Upper lobe of left lung (tissue), 6 donors: ENCODE measurements at places on chromosomes 12 and 14. TPM values are rescaled to one million over a fixed set of nuclear protein-coding genes. Genes with fewer than 3 reads are reported as not detected.
A peak's percentile ranks its signal among the peaks of the same experiment; 100 is the strongest.

GRCh38 chr14:89067293-89067972 lies 243.0 kb downstream of the TTC8 start:
- peak; percentile 8 for DNase-seq

- no peak for DNase-seq
Observed at GRCh38 chr12:126362964-126363363, 1297.7 kb downstream of the AACS start.

HHIPL1 gene
- total RNA-seq, result 1.0 TPM

DNA sequence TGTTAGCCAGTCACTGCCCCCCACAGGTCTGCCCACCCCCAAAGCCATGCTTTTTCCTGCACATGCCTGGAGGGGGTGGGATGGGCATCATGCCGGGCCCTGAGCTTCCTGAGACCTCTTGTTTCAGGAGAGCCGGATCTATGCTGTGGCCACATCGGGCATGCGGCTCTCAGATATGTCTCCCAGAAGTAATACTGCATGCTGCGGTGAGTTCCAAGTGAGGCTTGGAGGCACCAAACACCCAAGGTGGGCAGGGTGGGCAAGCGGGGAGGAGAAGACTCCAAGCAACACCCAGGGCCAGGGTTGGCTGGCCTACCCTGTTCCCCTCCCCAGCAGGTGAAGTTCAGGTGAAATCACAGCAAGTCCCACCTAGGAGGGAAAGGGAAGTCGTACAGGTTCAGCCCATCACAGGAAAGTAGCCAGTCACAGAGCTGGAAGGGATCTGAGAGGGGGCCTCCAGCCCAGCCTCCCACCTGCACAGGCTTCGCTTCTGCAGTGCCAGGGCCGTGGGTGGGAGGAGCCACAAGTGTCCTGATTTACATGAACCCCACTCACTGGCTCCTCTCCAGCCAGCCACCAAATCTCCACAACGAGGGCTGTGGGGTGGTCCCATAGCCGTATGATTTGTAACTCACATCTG lies 30.9 kb downstream of the PIGH start:
- DNase-seq, result no peak

RAPGEF3 gene
- total RNA-seq, result 94.0 TPM

- DNase-seq, result no peak
Observed at GRCh38 chr12:92921877-92922276, 7.2 kb downstream of the EEA1 start.

DNA sequence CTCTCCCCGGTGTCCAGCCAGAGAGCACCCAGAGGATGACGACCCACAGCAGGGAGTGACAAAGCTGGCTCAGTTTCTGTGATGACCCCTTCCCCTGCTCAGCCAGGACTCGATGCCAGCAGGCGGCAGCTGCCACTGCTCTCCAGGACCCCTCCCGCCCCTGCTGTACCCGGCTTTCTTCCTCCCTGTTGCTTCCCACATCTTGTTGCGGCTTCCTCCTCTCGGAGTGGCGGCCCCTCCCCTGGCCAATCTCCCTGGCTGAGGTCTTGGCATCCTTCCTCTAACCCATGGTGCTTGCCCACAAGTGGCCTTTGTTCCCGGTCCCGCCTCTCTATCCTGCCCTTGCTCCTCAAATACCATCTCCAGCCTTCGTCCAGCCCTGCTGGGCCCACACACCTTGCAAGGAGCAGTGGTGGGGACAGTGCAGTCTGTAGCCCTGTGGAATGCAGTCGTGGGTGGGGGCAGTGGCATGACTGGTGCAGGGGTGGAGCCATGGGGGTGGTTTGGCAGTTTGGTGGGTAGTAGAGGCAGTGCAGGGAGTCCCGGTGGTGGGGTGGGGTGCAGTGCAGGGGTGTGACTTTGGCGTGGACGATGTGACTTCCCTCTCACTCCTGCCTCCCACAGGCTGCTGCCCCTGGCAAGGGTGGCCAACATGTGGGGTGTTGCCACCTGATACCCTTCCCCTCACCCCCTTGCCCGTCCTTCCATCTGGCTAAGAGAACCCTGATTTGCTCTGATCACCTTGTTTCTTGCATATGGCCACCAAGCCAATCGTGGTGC lies 16.3 kb upstream of the BEGAIN start:
- DNase-seq, result no peak

- DNase-seq, result no peak
Observed at GRCh38 chr12:50127546-50127945, 15.5 kb downstream of the COX14 start.

- no peak for DNase-seq
Observed at GRCh38 chr12:125399489-125399888, 334.3 kb downstream of the AACS start.

RNASE7 gene
- not detected for total RNA-seq

DNA sequence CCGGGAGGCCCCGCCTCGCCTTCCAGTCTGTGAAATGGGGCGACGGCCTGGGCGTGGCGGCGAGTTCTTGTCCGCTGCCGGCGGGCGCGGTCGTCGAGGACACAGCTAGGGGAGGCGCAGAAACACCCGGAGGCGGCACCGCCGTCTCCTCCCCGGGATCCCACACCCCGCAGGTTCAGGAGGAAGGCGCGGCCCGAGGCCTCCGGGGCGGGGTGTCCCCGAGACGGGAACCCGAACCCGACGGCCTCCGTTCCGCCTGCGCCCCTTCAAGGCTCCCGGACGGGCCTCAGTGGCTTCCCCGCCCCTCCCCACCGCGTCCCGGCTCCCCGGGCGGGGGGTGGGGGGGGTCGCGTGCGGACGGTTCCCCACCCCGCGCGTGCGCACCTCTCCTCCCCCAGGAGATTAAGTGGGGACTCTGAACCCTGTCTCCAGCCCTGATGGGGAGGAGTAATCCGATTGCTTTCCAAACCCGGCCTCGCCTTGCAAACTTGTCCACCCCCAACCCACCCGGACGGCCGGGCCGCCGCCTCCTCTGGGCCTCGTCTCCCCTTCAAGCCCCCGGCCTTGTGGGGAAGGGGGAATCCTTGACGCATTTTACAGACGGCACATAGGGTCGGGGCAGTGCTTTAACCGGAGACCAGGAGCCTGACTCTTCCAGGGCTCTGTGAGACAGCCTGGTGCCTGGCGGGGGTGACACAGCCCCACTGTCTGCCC lies 35.3 kb upstream of the ANKRD9 start:
- peak; percentile 90 for DNase-seq

- DNase-seq, result peak; percentile 65
Observed at GRCh38 chr14:104314251-104314941, 176.0 kb downstream of the KIF26A start.

DNA sequence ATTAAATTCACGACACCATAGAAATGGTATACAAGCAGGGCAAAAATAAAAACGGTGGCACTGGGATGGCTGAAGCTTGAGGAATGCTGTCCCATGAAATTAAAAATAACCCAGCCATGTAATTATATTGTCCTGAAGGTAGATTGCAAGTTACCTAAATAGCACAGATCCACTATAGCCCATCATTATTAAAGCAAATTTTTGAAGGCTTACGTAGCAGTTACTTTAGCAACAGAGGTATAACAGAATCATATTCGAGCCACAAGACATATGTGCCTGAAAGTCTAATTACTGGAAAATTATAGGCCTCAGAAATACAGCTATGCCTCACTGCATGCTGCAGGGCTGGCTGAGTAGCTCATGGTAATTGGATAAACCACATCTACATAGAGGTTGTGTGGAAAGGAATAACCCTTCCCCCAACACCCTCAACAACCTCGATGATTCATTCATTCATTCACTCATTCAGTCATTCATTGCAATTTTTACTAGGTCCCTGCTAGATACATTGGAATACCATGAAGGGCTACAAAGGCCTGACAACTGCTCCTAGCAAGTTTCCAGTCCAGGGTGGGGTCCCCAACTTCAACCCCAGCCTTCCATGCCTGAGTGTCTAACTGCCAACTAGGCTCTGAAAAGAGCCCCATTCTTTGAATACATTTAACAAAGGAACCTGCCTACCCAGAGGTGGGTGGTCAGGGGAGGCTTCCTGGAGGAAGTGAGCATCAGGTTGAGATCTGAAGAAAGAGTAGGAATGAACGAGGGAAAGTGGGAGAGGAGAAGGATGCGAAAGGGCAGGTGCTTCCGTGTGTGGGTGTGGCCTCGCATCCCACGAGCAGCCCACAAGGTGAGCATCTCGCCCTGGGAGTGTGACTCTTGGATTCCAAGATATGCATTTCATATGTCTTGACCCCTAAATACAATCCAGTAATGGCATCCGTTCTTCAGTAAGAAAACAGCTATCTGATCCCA lies 18.0 kb upstream of the CMKLR1 start:
- no peak for DNase-seq
